ENCODE measurements at places on chromosomes 3 and 15.
A peak's percentile ranks its signal among the peaks of the same experiment; 100 is the strongest.

- no peak for DNase-seq
Measured at GRCh38 chr15:37783290-37783689, 151.2 kb upstream of the TMCO5A start.

DNA sequence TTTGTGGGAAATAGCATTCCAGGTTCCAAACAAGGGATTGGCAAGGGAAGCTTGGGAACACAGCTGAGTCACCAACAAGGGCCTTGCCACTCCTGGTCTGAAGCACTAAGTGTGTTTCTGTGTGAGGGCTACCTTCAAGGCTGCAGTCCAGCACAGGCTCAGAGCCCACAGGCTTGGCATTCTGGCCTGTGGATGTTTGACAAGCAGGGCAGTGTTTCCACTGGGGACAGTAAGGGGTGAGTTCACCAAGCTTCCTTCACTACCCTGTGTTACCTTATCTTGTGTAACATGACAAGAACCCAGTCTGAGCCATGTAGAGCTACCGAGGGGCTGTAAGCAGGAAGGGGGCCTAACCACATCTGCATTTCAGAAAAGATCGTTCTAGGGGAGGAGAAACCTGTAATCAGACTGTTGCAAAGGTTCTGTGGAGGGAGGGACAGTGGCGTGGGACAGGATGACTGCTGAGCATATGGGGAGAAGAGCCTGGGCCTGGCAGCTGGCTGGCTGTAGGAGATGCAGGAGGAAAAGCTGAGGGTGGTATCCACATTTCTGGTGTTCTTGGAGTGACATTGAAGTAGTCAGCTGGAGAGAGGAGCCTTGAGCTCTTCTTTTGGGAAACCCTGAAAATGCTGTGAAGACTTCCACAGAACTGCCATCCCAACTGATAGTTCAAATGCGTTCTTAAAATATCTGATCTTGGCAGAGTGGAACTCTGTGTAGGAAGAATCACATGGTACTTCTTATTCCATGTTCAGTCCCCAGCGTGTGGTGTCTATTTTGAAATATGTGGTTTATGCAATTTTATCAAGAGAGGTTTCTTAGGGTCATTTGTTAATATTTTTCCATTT lies 61.3 kb downstream of the CTDSPL start:
- DNase-seq: peak; percentile 57

- no peak for DNase-seq
Measured at GRCh38 chr3:27713435-27714145, 8.5 kb downstream of the EOMES start.

DNA sequence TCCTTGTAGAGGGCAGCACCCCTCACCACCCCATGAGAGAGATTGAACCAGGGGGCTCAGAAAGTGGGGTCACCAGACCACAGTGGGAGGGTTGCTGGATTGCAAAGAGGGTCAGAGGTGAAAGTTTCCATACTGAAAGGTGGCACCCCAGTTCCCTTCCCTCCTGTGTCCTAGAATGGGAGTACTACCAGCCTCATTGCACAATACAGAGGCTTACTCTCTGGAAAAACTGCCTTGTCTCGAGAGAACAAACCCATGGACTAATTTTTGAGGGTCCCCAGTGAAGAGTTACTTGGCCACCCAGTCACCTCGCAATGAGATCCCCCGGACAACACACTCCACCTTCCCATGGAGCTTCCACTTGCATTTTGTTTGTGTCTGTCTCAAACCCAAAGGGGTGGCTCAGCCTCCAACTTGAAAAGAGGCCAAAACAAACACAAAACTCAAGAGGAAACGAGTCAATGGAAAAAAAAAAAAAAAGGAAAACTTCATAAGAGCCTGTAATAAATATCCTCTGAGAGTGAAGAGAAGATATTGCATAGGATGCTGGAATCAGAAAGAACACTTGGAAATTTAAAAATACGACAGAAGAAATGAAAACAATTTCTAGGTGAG lies 18.6 kb downstream of the MESP2 start:
- DNase-seq: no peak

- no peak for DNase-seq
Measured at GRCh38 chr3:126131881-126132750, 48.2 kb upstream of the SLC41A3 start.

DNA sequence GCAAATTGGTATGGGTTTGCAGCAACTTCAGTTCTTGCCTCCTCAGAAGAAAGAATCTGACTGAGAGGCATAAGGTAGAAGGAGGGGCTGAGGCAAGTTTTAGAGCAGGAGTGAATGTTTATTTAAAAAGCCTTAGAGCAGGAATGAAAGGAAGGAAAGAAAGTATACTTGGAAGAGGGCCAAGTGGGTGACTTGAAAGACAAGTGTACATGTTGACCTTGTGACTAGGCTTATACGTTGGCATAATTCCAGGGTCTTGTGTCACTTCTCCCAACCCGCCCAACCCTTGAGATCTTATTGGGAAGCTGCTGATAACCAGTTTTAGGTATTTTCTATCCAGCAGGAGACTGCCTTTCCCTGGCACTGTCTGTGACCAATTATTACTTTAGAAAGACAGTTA lies 436.9 kb upstream of the ZNF717 start:
- no peak for DNase-seq

GRCh38 chr15:74611341-74611740 lies 4.3 kb upstream of the CLK3 start:
- DNase-seq: no peak

DNA sequence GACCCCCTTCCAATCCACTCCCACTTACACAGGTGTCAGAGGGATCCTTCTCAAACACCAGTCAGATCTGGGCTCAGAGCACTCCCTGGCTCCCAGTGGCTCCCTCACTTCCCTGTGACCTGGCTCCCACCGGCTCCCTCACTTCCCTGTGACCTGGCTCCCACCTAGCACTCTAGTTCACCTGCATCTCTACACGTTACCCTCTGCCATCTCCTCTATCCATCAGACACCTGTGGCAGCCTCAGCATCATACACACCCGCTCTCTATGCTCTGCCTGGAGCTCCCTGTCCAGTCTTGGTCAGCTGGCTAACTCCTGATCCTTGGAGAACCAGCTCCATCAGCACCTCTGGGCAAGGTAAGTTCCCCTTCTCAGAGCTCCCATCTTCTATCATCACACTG lies 5.6 kb downstream of the RPP25 start:
- no peak for DNase-seq

- DNase-seq: peak; percentile 31
Measured at GRCh38 chr15:78716651-78717050, 75.6 kb upstream of the CHRNB4 start.

DNA sequence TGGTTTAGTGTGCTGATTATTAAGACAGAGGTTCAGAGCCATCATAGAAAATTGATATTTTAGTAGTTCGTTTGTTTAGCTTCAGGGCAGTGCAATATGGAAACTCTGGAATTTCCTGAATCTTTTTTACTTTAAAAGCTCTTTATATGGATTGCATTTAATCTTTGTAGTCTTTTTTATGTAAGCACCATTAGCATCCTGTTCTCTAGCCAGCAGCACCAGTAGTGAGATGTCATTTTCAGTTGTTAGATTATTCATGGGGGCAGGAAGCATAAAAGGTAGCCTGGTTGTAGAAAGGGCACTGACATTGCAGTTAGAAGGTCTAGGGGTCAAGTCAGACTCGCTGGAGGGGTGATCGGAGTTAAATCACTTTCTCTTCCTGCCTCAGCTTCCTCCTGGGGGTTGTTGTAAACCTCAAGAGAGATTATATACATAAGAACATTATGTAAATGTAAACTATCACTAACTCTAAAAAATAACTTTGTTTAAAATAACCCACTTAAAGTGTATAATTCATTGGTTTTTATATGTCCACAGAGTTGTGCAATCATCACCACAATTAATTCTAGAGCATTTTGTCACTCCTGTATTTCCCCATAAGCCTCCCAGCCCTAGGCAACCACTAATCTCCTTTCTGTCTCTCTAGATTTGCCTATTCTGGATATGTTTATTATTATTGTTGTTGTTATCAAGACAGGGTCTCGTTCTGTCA lies 31.4 kb upstream of the ITPKA start:
- peak; percentile 7 for DNase-seq

DNA sequence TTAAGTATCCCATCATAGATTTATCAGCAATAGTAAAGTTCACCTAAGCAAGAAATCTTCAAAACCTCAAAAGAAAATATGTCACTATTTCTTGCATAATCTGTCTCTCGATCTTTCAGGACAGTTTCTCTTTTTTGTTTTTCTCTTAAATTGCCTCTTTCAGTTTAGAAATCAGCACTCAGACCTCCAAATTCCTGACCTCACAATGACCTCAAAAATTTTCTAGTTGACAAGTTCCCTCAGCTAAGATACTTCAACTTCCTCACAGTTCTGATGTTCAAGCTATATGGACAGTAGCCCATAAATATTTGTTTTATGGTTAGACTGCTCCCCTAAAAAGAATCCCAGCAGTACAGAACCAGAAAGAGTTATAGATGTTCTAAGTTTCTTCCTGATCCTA lies 24.1 kb downstream of the SLC24A5 start:
- peak; percentile 32 for DNase-seq

GRCh38 chr15:73305331-73306211 lies 63.2 kb downstream of the HCN4 start:
- DNase-seq: peak; percentile 58

DNA sequence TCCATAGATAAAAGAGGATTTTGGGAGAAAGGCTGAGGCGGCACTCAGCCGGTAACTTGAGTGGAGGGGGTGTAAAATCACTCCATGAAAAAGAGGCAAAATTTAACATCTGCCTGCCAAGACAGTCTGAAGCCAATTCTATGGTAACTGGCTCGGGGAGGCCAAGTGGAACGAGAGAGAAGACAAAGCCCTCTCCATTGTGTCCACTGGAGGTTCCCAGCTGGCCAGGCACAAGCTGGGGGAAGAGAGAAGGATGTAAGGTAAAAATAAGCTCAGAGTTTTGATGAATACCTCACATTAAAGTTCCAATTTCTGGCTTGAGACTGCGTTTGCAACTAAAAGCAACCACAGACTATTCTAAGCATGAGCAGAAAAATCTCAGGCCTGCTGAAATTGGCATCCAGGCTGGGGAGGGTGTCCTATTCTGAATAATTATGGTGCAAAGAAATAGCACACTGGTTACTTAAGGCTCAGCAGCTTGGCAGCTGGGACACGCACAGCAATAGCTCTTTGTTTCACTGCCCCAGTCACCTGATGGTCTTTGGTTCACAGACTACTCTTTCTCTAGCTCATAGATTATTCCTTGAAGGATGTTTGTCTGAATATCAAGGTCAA lies 48.8 kb downstream of the CHRD start:
- no peak for DNase-seq

Data from inflammatory macrophage (primary cell).